ENCODE measurements at places on chromosomes 12 and 14. TPM values are rescaled to one million over a fixed set of nuclear protein-coding genes. Genes with fewer than 3 reads are reported as not detected.

KCNH3 gene
- polyA plus RNA-seq, result 3.2 TPM

IFI27 gene
- 78.9 TPM for polyA plus RNA-seq

RASSF9 gene
- 0.68 TPM for polyA plus RNA-seq

SERPINA9 gene
- polyA plus RNA-seq, result not detected

MYO1H gene
- not detected for polyA plus RNA-seq

GAS2L3 gene
- 0.76 TPM for polyA plus RNA-seq

MGP gene
- 112 TPM for polyA plus RNA-seq

HOXC6 gene
- polyA plus RNA-seq, result 0.34 TPM

FAM222A gene
- 14.6 TPM for polyA plus RNA-seq

YEATS4 gene
- polyA plus RNA-seq, result 6.0 TPM

CDK17 gene
- 4.3 TPM for polyA plus RNA-seq

MMP19 gene
- polyA plus RNA-seq, result 4.3 TPM

PLEKHH1 gene
- polyA plus RNA-seq, result 24.5 TPM

CEBPE gene
- polyA plus RNA-seq, result not detected

Data from pancreas (tissue), 10 donors.